Peyer's patch (tissue), 4 donors: ENCODE measurements at places on chromosomes 12 and 14. TPM values are rescaled to one million over a fixed set of nuclear protein-coding genes. Genes with fewer than 3 reads are reported as not detected.
A peak's percentile ranks its signal among the peaks of the same experiment; 100 is the strongest.

The MIPOL1 gene
- total RNA-seq: 5.6 TPM

The RPS26 gene
- total RNA-seq: 587 TPM

- no peaks in the 10 kb centered on the region for H3K27me3 ChIP-seq
- peak; percentile 34 for DNase-seq
- H3K4me1 ChIP-seq: no peaks in the 10 kb centered on the region
- H3K36me3 ChIP-seq: no peaks in the 10 kb centered on the region
Measured at GRCh38 chr12:131050463-131051154, 96.9 kb downstream of the ADGRD1 start.

- peaks cover 7% of the 10 kb centered on the region for H3K4me1 ChIP-seq
- DNase-seq: peak; percentile 68
- no peaks in the 10 kb centered on the region for H3K36me3 ChIP-seq
- no peak overlapping the region for H3K27ac ChIP-seq
- H3K27me3 ChIP-seq: no peaks in the 10 kb centered on the region
Measured at GRCh38 chr12:114799574-114800487, 115.9 kb upstream of the TBX3 start.

DNA sequence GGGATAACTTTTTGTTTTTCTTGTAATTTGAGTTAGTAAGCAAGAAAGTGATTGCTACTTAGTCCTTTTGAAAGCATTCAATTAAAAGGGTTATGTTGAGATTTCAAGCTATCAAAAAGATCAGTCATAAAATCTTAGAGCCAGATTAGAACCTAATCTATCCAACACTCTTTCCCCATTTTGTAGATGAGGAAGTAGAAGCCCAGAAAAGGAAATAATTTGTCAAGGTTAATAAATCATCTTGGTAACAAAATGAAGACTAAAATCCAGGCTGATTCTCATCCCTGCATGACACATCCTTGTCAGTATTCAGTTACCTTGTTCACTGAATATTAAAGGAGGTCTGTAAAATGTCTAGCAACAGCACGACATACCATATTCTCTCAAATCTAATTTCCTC lies 26.5 kb downstream of the PPP1R13B start:
- H3K27me3 ChIP-seq: no peaks in the 10 kb centered on the region
- no peaks in the 10 kb centered on the region for H3K36me3 ChIP-seq
- H3K27ac ChIP-seq: no peak overlapping the region
- no peak for DNase-seq
- H3K4me1 ChIP-seq: peaks cover 3% of the 10 kb centered on the region
- H3K4me3 ChIP-seq: no peak overlapping the region
